ENCODE measurements at places on chromosomes 11 and 22. TPM values are rescaled to one million over a fixed set of nuclear protein-coding genes. Genes with fewer than 3 reads are reported as not detected.

TIMM8B gene
- total RNA-seq, result 75.5 TPM

CD6 gene
- under 0.01 TPM for total RNA-seq

CLTCL1 gene
- 7.6 TPM for total RNA-seq

ZNF214 gene
- 1.8 TPM for total RNA-seq

RFPL2 gene
- not detected for total RNA-seq

FAT3 gene
- total RNA-seq, result 0.49 TPM

KDM4E gene
- not detected for total RNA-seq

POU2AF1 gene
- not detected for total RNA-seq

CSF2RB gene
- total RNA-seq, result 6.5 TPM

Data from bladder microvascular endothelial cell (primary cell).